ENCODE measurements at places on chromosomes 16 and 17.

- DNase-seq: no peak
Observed at GRCh38 chr17:15453782-15454181, 13.6 kb downstream of the CDRT4 start.

DNA sequence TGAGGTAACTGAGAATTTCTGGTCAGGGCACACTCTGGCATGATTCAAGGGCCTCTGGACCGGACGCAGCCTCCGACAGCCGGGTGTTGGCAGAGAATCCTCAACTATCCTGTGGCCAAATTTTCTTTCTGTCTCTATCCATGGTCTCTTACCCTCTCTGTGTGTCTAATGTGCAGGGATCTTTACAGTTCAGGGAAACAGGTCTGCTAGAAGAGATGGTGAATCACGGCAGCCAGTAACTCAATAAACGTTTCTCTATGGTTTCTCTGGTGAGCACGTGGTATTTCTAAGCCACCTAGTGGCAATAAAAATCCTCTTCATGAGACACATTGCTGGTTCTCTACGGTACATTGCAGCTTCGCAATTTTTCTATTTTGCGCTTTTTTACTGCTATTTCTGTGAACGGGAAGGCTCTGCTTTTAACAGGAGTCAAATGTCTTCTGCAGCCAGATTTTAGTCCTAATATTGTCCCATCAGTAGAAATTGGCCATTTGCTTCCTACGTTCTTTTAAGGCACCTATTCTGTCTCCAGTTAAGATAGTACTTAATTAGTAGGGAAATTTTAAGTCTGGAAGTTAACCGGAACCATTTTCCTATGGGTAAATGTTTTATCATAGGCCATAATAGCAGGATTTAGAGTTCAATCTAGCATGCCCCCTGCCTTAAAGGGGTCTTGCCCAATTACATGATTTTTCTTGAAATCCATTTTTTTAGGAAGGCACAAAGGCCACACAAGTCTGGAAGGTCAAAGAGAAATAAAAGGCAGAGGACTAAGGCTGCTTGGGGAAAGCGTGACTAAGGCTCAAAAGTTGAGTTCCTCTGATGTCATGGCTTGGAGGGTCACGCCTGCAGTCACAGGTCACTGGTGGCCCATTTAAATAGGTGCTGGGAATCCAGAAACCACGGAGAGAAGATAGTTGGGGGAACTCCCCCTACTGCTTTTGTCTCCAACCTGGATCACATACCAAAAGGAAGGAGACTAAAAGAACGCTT is 31.5 kb downstream of the QPRT start:
- peak; percentile 66 for DNase-seq

- no peak for DNase-seq
Observed at GRCh38 chr16:5377280-5377898, 279.8 kb upstream of the EEF2KMT start.

DNA sequence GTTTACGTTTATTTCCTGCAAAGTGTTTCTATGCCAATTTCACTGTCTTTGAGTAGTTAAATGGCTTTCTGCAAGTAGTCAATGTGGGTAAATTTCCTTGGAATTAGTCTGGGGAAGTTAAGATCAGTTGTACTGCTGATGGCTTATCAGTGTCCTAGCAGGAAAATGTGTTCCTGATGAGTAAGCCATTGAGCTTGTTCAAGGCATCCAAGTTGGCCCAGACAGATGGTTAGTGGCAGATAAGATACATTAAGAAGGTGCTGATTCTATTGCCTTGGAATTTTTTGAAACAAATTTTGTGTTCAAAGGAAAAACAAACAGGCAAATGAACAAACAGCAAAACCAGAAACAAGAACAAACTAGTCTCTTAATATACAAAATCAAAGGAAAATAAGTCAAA is 258.4 kb downstream of the MAP2K6 start:
- no peak for DNase-seq

- DNase-seq: no peak
Observed at GRCh38 chr16:56192635-56192945, 1.3 kb downstream of the GNAO1 start.

DNA sequence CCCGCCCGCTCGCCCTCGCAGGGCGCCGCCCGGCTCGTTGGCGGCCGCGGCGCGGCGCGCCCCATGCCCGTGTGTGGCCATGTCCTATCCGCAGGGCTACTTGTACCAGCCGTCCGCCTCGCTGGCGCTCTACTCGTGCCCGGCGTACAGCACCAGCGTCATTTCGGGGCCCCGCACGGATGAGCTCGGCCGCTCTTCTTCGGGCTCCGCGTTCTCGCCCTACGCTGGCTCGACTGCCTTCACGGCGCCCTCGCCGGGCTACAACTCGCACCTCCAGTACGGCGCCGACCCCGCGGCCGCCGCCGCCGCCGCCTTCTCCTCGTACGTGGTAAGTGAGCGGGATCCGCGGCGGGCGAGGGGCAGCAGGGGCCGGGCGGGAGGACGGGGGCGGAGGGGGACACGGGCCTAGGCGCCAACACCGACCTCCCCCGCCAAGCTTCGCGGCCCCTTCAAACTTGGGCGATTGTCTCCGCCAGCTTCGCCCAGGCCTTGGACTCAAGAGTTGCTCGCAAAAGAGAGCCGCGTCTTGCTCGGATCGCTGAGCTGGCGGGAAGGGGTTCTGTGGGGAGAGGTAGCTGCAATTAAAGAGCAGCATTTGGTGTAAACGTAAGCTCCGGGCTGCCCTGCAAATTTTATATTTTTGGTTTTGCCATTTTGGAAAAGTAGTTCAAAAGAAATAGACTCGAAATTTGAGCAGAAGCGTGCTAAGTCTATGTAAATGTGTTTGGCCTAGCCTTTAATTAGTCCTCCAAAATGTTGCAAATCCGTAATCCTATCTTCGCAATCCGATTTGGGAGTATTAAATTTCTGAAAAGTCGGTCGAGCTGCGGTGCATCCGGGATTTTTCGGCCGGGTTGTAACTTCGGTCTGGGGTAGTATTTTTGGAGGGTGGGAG is 702 bp downstream of the IRX5 start:
- peak; percentile 45 for DNase-seq

DNA sequence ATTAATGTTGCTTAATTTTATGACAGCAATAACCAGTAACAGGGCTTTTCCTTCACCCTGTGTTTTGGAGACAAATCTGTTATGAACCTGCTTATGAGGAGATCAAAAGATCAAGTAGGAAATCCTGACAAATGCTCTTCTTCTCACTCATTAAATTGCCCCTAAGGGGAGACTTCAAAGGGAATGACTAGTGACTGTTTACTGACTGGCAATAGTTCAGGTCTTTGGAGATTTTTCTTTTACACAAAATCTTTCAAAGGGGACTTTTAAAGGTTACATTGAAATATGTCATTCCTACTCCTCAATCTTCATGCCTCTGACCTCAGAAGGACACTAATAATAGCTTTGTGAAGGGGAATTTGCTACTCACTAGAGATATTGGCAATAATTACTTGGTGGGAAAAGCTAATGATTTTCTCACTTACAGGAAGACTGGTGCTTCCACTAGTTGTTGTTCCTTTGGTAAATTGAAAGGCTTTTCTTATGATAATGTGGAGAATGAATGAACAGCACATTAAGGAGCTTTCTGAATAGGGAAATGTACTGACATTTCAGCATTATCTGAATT is 292.9 kb upstream of the CA10 start:
- no peak for DNase-seq

GRCh38 chr16:81992859-81993258 is 18.4 kb downstream of the SDR42E1 start:
- no peak for DNase-seq

GRCh38 chr17:67400193-67400592 is 23.1 kb downstream of the PITPNC1 start:
- DNase-seq: no peak

- no peak for DNase-seq
Observed at GRCh38 chr16:53768167-53768566, 64.2 kb downstream of the FTO start.

DNA sequence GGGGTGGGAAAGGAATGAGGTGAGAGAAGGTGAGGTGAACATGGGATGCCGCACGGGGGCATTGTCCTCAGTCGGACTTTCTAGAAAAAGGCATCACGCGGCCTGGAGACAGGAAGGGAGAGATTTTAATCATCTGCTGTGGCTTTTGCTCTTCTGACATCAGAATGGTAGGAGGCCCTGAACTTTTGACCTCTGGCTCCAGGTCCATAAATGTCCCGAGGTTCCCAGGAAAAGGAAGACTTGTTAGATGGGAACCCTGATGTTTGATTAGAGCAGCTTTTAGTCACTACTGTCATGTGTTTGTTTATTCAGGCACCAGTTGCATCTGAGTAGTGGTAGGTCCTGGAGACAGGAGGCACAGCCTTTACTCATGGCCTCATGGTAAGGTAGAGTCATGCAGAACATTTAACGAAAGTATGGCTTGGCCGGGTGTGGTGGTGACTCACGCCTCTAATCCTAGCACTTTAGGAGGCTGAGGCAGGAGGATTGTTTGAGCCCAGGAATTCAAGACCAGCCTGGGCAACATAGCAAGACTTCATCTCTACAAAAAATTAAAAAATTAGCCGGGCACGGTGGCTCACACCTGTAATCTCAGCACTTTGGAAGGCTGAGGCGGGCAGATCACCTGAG is 203.1 kb downstream of the MSI2 start:
- DNase-seq: peak; percentile 23

DNA sequence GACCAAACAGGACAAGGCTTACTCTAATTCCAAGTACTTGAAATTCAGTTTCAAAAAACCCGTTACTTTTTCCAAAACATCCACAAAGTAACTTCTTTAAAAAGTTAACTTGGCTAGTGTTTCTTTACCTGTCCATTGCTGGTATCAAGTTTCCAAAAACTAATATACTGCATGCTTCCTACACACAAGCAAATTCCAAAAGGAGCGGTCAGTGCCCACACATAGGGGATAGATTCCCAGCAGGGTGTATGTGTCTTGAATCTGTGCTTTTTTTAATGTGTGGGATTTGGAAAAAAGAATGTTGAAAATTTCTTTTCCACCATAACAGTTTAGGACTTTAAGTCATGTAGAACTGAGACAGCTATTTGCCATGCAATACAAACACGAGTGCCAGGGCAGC is 367.8 kb upstream of the SOX9 start:
- DNase-seq: no peak

DNA sequence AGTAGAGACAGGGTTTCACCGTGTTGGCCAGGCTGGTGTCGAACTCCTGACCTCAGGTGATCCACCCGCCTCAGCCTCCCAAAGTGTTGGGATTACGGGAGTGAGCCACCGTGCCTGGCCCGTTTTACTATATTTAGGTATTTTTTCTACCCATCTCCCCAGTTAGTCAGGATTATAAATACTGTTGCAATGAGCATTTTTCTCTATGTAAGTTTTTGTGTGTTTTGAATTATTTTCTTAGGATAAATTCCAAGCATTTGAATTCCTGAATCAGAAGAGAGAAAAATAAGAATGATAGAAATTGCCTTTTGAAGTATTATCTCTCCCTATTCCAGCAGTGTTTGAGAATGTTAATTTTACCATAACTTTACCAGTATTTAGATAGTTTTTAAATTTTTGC is 36.6 kb downstream of the KIAA0513 start:
- no peak for DNase-seq

DNA sequence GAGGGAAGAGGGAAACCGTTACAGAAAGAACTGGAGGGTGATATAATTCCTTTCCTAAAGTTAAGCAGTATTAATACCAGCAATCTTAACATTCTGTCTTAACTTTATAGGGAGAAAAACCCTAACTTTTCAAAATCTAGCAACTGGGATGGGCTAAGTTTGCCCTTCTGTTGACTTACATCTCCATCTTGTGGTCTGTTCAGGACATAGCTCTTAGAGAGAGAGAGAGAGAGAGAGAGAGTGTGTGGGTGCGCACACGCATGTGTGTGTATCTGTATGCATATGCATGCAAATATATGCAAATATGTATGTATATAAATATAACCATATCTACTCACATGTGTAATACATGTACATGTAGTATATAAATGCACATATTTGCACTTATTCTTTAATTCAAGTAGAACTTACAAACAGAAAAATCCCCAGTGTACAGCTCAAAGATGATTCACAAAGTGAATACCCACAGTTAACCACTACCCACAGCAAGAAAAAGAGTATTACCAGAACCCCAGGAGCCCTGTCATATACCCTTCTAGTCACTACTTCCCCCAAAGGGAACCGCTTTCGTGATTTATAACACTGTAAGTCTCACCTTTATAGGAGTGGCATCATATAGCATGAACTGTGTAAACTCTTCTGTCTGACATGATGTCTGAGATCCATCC is 46.5 kb downstream of the STX8 start:
- DNase-seq: peak; percentile 22

DNA sequence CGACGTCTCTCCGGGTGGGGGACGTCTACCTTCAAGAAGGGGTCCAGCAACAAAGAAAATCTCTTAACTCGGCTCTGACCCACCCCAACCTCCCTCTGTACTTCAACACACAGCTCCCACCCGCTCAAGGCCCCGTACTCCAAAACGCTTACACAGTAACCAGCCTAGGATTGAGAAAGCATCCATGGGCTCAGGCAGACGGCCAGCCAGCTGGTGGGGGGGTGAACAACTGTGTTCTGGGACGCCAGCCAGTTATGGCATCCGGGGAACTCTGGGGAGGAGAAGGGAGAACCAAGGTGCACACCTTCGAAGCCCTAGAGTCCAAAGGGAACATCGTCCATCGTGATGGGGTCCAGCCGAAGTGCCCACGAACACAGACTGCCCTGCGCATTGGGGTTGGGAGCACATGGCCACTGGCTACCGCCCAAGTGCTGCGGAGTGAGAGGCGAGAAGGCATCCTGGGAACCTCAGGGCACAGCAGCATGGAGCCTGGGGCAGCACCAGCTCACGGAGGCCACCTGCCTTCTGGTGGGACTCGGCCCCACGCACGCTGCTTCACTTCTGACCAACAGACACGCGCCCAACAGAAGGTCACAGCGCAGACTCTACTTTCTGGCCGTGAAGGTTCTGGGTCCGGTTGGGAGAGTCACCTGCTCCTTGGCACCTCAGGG is 14.3 kb downstream of the SLC16A3 start:
- no peak for DNase-seq

GRCh38 chr17:48593840-48594537 is 410 bp upstream of the HOXB5 start:
- peak; percentile 93 for DNase-seq

GRCh38 chr16:17011712-17012111 is 459.0 kb downstream of the XYLT1 start:
- no peak for DNase-seq

DNA sequence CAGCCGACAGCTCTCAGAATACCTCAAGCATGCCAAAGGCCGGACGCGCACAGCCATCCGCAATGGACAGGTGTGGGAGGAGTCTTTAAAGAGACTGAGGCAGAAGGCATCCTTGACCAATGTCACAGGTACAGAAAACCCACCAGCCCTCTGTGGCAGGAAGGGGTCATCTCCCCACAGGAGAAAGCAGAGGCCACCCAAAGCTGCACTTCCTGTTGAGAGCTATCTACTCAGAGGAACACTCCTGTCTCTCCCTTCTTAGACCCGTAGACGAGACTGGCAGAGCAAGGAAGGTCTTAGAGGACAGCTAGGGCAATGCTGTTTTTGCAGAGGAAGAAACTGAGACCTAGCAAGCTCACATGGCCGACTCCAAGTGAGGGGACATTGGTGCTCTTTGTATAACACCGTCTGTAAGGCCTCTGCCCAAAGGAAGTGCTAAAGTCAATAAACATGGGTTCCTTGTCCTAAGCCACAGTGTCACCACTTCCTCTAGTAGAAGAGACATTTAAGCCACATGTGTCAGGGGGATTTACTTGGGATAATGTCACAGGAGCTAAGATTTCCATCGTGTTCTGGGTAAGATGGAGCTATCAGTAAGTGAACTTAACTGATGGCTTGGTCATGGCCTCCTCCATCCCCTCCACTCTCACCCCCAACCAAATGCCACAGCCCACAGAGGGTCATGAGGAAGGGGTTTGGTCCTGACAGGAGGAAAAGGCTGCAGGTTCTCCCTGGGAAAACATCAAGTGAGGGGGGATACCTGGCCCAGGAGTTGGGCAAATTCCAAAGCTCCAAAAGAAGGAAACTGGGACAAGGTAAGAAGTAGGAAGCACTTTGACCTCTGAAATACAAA is 9.4 kb downstream of the LPO start:
- DNase-seq: no peak
